ENCODE measurements at places on chromosomes 6 and 20. TPM values are rescaled to one million over a fixed set of nuclear protein-coding genes. Genes with fewer than 3 reads are reported as not detected.
A peak's percentile ranks its signal among the peaks of the same experiment; 100 is the strongest.

- DNase-seq: no peak
Measured at GRCh38 chr20:3932681-3933080, 43.5 kb downstream of the PANK2 start.

SLC16A10 gene
- total RNA-seq: 5.4 TPM

- DNase-seq: no peak
Measured at GRCh38 chr6:149127212-149127611, 190.3 kb upstream of the TAB2 start.

- DNase-seq: no peak
Measured at GRCh38 chr20:44324343-44324742, 12.5 kb upstream of the R3HDML start.

DNA sequence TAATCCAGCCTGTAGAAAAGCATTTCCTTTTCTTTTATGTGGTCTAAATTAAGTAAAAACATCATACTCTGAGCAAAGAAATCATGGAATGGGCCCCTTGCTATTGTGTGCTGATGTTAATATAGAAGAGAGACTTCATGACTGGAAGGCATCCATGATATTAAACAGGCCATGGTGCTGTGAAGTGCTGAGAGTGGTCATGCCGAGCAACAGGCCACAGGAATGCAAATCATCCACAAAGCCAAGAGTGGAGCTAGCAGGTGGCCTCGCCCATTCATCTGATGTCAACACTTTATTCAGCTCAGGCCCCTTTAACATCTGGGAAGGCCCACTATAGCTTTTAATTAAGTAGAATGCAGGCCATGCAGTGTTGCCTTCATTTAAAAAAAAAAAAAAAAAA is 115.2 kb upstream of the HMGCLL1 start:
- DNase-seq: no peak

MAFB gene
- total RNA-seq: 9.1 TPM

- DNase-seq: no peak
Measured at GRCh38 chr6:16944596-16944995, 157.3 kb upstream of the STMND1 start.

DNA sequence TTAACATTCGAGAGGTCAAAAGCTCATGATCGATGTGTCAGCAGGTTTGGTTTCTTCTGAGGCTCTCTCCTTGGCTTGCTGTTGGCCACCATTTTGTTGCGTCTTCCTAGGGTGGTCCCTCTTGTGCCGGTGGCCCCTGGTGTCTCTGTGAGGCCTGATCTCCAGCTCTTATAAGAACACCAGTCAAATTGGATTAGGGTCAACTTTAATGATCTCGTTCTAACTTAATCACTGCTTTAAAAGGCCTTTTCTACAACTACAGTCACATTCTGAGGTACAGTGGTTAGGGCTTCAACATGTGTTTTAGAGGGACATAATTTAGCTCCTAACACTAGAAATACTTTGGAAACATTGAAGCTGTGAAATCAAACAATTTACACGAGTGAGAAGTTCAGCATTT is 240.8 kb upstream of the KCNQ5 start:
- no peak for DNase-seq

DNA sequence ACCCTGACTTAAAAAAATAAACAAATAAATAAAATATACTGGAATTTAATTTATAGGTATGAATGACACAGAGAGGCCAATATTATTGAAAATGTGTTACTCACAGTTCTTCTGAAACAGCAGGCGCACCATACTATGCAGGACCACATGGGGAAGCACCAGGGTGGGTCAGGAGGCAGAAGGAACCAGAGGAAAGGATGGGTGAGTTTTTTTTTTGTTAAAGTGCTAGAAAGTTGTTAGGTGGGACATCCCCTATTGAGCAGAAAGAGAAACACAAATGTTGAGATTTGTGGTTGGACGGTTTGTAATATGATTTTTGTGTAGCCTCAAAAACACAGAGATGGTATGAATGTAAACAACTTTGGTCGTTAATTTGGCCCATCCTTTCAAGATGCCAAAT is 26.0 kb downstream of the PTPRA start:
- no peak for DNase-seq

DNA sequence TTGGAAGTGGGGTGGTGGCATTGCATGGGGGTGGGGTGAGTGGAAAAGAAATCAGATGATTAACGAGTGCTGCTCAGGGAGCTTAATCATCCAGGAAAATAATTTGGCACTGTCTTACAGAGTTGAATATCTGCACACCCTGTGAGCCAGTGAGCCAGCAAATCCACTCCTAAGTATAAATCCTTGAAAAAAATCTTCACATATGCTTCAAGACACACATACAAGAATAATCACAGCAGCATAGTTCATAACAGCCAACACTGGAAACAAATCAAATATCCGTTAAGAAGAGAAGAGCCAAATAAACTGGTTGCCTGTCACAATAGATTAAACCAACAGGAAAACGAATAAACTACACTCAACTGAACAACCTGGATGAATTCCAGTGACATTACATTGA is 62.8 kb downstream of the SAMD3 start:
- DNase-seq: no peak

- DNase-seq: no peak
Measured at GRCh38 chr6:7910298-7910653, 312 bp downstream of the TXNDC5 start.

HCK gene
- total RNA-seq: 8.3 TPM

GRCh38 chr20:36368869-36369268 is 62.7 kb downstream of the DLGAP4 start:
- DNase-seq: no peak

- no peak for DNase-seq
Measured at GRCh38 chr6:42012501-42013133, 37.7 kb upstream of the TAF8 start.

- DNase-seq: no peak
Measured at GRCh38 chr6:108793516-108794251, 54.5 kb upstream of the ARMC2 start.

- no peak for DNase-seq
Measured at GRCh38 chr6:98274691-98275090, 559.7 kb upstream of the POU3F2 start.

DNA sequence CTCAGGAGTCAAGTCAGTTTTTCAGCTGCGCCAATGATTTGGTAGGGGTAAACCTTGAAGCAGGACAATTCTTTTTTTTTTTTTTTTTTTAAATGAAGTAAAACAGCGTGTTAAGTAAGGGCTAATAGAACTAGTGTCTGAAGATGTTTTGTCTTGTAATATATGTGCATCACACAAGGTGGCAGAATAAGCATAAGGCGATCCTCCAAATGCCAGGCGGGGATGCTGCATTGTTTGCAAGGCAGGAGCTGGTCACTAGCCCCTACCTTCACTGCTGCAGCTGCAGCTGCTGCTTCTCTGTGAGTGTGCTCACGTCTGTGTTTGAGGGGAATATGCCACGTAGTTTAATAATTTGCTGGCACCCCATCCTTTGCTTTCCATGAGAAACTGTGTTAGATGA is 272.7 kb upstream of the MAP3K7 start:
- no peak for DNase-seq

DNA sequence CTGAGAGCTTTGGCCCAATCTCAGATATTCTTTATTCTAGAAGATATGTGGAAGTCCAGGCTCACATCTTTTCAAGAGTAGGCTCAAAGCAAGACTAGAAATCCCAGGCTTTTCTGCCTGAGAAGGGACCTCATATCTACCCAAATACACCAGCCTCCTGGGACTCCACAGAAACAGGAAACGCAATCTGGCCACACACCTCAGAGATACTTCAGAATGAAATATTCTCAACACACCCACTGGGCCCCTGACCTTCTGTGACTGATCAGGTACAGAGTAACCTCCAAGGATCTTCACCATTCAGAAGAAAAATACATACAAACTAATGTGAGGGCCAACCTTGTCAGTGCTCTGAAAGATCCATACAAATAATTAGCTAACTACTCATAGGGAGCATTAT is 183.2 kb downstream of the HIVEP2 start:
- DNase-seq: no peak

DNA sequence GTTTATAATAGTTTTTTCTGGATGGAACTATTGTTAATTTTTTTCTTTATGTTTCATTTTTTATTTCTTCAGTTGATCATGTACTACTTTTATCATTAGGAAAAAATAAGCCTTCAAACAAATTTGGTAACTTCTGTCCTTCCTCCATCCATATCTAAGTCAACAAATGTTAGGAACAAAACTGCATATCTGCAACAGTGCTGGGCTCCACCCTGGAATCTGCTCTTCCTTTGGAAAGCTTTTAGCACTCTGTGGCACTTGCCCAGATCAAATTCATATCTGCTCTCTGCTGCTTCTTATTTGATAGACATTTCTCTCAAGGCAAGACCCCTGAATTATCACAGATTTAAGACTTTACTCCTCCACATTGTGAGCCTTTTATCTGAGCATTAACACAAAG is 24.3 kb upstream of the GPR63 start:
- DNase-seq: no peak

GRCh38 chr20:62698231-62698630 is 10.4 kb upstream of the NTSR1 start:
- no peak for DNase-seq

- no peak for DNase-seq
Measured at GRCh38 chr6:69988458-69989126, 122.2 kb downstream of the COL19A1 start.

GRCh38 chr6:31901953-31902643 is at the start of gene ZBTB12:
ZBTB12 (minus strand) TSS chr6:31902086; CDS start chr6:31901305, 781 bp downstream.
- peak; percentile 97 for DNase-seq

PPIL4 gene
- 60.9 TPM for total RNA-seq

GABRR2 gene
- 1.1 TPM for total RNA-seq

- DNase-seq: no peak
Measured at GRCh38 chr20:33229843-33230242, 6.0 kb upstream of the BPIFA1 start.

DNA sequence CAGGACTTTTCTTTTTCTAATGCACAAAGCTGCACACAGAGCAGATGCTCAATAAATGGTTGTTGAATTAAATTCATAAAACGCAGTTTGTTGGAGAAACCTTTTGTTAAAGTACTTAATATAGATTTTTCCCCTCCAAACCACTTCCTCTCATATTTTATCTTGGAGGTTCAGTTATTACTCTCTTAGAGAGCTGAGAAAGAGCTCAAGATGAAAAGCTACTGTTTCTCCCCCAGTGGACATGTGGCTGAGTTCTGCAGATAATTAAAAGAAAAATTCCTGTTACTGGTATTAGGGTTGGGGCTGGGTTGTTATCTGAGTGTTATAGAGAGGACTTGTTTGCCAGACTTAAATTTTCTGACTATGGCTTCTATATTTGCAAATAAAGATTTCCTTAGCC is 294.0 kb downstream of the TBC1D7 start:
- no peak for DNase-seq

SPTLC3 gene
- total RNA-seq: 28.1 TPM

DNA sequence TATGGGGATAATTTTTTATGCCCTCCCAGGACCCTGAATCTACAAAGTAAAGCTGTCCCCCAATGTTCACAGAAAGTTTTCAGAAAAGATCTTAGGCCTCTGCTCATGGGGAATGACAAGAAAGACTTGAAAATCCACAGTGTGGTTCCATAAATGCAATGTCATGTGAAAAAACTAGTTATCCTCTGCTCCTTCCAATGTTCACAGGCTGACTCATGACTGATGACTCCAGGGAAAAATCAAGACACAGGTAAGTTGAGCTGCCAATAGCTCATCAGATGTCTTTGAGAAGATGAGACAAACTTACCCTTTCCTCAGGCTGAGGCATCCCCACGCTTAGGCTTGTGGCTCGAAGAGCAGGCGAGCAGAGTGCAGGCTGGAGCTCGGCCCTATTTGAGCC is 14.8 kb upstream of the BCLAF1 start:
- no peak for DNase-seq

DNA sequence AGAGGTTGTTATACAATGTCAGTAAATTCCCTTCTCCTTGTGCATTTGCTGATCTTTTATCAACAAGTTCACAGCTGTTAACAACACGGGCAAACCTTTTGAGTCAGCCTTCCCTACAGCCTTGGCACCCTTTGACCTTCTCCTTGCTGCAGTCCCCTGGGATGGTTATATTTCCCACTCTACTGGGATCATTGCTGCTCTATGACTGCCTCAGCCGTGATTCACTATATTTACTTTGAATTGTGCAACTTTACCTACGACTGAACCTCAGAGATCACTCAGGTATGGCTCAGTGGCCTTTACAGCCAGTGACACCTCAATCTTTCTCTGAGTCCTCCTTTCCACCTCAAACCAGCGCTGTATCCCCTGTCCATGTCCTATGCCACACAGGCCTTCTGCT is 1293.3 kb downstream of the EPHA7 start:
- no peak for DNase-seq

GRCh38 chr6:54053881-54054391 is 57.3 kb upstream of the MLIP start:
- peak; percentile 67 for DNase-seq

DNA sequence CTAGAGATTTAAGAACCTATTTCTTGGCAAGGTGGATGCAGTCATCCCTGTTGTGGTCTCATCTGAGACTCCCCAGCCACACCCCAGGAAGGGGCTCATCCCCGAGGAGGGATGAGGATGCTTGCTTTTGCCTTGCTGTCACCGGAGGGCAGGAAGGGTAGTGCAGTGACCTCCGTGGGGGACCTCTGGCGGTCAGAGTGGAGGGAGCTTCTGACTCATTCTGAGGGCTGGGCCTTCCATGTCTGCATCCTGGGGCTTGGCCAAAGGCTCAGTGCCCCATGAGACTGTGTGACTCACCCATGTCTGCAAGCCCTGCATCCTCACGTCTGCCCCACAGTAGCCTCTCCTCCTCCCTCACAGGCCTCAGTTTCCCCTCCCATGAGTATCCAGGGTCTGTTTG is 38.7 kb downstream of the UQCC2 start:
- DNase-seq: no peak

DNA sequence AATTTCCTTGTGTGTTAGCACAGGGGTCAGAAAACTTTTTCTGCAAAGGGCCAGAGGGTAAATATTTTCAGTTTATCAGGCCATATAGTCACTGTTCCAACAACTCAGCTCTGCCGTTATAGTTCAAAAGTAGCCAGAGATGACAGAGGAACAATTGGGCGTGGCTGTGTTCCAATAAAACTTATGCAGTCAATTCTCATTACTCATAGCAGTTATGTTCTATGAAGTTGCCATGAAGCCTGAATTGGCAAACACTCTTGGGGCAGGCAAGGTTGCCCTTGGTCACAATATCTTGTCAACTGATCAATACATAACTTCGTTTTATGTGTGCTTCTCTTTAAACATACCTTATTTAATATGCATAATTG is 304.2 kb downstream of the TFAP2C start:
- DNase-seq: no peak

TENT5A gene
- total RNA-seq: 154 TPM

SMAP1 gene
- total RNA-seq: 37.2 TPM

CDC5L gene
- total RNA-seq: 38.4 TPM

All from urinary bladder (tissue), 4 donors.